NT2/D1 (cell line): ENCODE measurements at places on chromosomes 5 and 9.
A peak's percentile ranks its signal among the peaks of the same experiment; 100 is the strongest.

- DNase-seq: no peak
Measured at GRCh38 chr9:95017062-95017461, 290.6 kb downstream of the AOPEP start.

- DNase-seq: no peak
Measured at GRCh38 chr5:39395521-39395920, 29.3 kb downstream of the DAB2 start.

DNA sequence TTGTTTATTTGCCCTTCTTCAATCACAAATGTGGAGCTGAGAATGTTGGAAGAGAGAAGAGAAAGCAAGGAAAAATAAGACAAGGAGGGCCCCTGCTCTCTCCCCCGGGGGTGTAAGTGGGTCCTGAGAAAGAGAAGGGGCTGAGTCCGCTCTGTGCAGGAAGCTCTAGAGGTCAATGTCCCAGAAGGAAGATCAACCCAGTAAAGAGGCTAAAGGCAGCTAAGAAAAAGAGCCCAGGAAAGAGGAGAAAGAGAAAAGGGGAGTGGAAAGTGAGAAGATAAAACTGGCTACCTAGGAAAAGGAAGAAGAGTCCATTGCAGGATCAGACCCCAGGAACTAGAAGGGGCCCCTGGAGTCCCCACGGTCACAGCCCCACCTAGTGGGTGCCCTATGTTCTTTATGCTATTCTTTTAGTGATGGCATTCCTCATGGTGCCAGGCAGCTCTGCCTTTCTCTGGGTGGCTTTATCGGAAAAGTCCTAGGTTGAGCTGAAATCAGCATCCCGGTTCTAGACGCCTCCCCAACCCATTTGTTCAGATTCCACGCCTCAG lies 583.4 kb downstream of the ACTL7B start:
- peak; percentile 27 for DNase-seq

DNA sequence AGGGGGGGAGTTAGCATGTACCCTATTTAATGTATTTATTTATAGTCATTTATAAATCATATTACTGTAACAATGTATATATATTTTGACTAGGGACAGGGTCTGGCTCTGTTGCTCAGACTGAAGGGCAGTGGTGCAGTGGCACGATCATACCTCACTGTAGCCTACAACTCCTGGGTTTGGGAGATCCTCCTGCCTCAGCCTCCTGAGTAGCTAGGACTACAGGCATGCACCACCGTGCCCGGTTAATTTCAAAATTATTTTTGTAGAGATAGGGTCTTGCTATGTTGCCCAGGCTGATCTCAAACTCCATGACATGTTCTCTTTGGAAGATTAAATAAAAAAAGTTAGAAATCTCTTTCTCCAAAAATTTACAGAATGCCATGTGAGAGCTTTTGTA lies 52.8 kb downstream of the ARHGEF28 start:
- no peak for DNase-seq

GRCh38 chr9:70049672-70050271 lies 6.1 kb downstream of the MAMDC2 start:
- no peak for DNase-seq

DNA sequence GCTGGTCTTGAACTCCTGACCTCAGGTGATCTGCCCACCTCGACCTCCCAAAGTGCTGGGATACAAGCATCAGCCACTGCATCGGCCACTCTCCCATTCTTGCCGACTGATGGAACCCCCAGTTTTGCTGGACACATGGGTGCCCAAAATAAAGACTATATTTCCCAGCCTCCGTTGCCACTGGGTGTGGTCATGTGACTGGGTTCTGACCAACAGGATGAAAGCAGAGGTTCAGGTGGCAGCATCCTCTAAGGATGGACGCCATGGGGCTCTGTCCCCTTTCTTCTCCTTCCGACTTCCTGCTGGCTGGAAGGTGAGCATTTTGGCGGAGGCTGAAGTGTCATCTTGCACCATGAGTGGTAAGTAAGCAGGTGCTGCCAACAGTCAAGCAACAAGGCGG lies 10.3 kb downstream of the PDLIM7 start:
- DNase-seq: no peak

DNA sequence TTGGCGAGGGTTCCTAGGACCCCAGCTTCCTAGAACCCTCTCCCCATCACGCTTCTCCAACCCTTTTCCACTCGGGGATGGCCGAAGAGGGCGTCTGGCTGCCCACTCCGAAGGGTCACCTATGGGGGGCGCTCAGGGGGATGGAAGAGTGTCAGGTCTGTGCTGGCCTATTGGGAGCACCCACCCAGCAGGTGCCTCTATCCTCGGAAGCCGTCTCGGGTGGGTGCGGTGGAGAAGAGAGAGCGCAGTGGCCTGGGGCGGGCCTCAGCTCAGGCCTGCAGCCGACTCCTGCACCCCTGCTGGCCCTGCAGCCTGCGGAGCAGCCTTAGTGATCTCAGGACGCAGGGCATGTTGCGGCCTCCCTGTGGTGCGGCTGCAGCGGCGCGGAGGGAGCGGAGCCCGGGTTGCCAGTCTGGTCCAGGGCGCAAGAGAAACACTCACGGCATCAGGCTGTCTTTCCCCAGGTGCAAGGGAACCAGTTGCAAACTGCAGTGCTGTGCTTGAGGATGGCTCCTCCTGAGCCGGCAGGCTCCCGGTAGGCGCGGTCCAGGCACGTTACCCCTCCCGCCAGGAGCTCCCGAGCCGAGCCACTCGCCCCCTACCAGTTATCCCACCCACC lies 1.5 kb upstream of the IRX2 start:
- DNase-seq: no peak

DNA sequence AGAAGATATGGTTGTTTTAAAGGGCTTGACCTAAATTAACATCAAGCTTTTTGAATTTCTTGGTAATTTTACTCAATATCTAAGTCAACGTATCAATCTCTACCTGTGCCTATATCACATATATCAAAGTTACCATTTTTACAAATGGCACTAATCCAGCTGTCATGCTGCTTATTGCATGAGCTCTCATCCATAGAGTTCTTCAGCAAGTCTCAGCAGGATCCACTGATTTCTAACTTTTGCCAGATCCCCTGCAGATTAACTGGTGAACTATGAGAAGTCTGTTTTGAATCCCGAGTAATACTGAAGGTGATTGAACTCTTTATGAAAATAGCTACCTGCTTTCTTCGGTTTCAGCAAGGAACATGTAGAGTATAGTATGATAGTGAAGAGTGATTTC lies 1239.8 kb upstream of the ACO1 start:
- DNase-seq: no peak

DNA sequence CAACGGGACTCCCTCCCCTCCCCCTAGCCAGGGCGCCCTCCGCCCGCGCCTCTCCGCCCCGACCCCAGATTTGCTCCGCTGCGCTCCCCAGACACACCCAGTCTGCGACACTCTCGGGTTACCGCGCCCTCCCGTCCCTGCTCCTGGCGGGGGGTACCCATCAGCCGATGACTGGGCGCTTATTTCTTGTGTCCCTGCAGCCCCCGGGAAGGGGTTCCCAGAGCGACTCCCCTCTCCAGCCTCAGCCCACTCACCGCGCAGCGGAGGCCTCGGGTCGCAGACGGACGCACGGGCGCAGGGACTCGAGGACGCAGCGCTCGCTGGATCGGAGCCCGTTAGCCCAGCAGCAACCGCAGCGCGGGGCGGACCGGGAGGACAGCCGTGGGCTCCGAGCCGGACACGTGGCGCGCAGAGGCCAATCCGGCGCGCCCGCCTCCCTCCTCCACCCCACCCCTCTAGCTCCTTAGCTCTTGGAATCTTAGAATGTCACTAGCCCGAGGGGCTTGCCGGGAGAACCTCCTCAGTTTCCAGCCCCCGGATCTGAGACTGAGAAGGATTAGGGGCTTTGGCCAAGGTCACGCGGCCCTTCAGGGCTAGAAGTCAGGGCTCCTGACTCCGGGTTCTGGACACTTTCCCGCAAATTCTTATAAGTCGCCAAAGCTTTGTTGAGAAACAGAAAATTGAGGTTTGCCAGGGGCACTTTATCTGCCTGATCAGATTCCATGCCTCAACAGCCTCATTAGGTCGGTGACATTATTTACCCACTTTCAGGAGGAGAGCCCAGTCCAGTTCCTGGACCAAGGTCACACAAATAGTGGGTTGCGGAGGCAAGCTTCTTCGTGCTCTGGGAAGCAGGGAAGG lies at the start of gene ANXA6:
TSS of gene ANXA6 (minus strand) at position 354 of the 861 bp plus-strand sequence. CDS start 9,878 bp downstream, outside the sequence.
- peak; percentile 67 for DNase-seq

DNA sequence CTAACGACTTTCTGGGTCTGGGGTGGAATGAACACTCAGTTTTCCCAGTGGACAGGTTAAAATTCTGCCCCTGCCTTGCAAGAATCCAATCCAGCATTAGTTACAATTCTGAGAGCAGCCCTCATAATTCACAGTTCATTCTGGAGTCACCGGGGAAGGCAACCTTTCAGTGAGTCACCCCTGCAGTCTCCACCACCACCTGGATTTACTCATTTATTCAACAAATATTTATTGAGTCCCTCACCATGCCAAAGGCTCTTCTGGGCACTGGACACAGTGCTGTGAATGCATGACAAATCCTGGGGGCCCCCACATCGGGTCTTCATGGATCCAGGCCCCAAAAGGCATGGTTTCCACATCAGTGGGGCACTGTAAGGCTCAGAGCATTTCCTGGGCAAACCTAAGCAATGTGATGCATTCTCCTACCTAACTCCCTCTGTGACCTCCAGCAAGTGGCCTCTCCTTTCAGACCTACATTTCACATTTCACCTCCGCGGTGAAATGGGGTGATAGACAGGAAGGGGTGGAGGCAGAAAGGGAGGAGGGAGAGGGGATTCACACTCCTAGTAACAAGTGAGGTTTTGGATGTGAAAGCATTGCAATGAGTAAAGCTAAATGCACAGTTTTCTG lies 6.4 kb upstream of the MSX2 start:
- DNase-seq: no peak

- no peak for DNase-seq
Measured at GRCh38 chr9:117490199-117490598, 75.3 kb upstream of the ASTN2 start.

- DNase-seq: no peak
Measured at GRCh38 chr5:39542511-39543285, 117.9 kb upstream of the DAB2 start.

DNA sequence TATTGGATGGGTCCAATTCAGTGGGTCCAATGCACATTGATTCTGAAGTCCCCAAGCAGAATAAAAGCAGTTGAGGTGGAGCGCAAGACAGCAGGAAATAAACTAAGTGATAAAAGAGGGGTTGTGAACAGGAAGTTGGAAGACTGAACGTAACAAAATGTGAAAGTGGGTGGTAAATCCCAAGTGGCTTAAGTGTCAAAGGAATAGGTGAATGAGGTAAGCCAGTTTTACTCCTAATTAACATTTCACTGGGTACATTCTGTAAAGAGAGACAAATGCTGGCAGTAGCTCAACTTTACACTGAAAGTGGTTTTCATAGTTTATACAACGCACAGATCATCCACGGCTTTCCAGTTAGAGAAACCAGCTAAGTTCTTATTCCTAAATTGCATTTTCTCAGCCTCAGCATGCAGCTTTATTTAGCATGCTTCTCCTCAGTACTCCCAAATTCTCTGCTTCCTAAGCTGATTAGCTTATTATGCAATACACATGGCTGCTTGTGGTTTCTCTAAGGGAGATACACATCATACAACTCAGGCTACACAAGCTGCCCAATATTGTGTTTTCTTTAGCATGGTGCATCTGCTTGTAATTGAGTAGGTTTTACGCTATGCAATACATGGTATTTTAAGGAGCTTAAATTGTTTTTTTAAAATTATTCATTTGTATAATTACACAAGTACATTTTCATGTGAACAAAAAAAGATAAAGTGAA lies 34.2 kb upstream of the HSD17B4 start:
- DNase-seq: no peak

DNA sequence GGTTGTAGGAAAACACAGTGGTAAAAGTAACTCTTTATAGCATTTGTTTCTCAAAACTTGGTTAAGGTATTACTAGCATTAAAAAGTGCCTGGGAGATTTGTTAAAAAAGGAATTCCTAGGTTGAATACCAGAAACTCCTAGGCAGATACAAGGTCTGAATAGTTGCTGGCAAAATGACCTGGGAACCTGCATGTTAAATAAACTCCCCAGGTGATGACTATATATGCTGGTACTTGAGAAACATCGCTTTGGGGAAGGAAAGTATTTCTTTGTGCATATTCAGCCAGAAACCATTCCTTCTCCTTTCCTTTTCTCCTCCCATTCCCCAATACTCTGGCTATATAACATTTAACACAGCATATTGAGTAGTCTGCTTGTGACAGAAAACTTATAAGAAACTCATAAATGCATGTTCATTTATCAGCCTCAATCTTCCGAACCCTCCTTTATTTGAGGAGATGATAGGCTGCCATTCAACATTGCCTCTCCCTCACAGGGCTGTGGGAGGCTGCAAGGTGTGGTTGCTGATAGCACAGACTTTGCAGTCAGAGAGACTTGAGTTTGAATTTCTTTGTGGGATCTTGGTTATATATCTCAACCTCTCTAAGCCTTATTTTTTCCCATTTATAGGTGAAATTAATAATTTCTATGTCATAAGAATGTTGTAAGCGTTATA lies 28.7 kb downstream of the PCSK1 start:
- DNase-seq: no peak

GRCh38 chr5:76503929-76504328 lies 100.8 kb downstream of the IQGAP2 start:
- DNase-seq: no peak
